ENCODE measurements at places on chromosomes 16 and 17.

DNA sequence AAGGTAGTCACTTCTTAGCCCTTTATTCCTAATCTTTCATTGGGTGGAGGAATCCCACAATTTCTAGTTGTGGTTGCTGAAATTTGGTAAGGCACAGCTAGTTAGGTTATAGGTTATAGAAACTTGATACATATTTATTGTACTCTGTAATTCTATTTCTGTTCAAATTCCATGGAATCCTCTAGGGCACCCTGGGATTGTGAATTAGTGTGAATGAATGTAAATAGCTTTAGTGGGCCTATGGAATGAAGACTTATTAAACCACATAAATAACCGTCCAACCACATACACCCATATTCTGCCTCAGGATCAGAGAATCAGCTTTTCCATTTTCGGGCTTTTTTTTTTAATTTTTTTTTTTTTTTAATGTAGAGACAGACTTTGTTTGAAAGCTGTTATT is 9.2 kb downstream of the TANC2 start:
- no peak for DNase-seq

DNA sequence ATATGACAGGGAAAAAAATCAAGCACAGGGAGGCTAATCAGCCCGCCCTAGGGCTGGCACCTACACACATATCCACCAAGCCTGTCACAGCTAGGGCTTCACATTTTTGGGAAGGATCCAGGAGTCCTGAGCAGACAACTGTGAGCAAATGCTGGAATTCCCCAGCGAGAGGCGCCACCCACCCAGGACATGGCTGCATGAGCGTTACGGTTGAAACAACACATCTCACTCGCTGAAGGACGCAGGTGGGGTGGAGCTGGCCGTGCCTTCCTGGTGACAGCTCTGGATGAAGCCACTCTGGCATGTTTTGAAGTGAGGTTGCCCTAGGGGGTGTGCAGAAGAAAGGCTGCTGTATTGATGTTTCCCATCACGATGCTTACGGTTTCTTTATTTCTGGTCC is 315.1 kb upstream of the EEF2KMT start:
- DNase-seq = no peak

DNA sequence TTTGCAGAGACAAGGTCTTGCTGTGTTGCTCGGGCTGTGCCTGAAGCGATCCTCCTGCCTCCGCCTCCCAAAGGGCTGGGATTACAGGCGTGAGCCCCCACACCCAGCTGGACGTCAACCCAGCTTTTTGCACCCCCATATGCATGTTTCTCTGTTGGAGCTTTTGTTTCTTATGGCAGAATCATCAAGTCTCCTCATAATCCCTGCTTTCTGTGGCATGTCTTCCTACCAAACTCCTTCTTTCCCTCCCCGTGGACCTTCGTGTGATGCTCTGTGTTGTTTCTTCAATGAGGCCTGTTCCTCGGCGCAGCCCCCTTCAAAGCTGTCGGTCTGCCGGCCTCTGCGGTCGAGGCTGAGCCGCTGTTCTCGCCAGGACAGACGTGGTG is 71.6 kb downstream of the METRNL start:
- DNase-seq = no peak

GRCh38 chr16:62738666-62739460 is 702.6 kb upstream of the CDH8 start:
- no peak for DNase-seq

DNA sequence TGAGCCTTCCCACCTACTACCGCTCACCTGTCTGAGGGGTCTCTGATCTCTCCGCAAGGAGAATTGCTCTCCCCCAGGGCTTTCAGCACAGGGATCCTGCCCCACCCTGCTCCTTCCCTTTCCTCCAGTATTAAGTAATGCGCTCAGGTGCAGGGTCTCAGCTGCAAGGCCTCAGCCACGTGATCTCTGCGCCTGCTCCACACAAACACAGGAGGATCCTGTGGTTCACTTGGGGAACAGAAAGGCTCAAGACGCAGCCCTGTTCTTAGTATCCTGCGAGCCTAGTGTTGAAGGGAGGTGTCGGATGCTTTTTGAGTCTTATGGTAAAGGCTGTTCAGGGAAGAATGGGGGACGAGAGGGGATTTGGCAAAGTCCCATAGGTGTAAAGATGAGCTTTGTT is 41.6 kb upstream of the GCSH start:
- DNase-seq = no peak

DNA sequence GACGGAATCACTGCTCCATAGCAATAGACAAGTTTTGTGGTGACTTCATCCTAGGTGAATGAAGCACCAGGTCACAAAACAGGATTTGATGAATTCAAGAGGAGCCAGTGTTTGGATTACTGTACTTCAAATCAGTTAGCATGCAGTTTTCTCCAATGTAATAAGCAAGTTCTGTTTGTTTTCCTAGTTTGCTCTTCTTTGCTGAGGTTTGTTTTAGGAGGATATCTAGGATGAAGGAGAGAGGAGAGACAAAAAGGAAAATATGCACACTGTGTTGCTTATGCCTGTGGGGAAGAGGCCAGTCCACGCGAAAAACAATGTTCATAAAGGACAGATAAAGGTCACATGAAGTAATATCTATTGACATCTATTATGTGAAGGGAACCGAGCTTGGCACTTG is 9.0 kb downstream of the KRT37 start:
- no peak for DNase-seq
